A549 treated with ZK216348 at 1 μM for 4 hours (cell line): ENCODE measurements at places on chromosomes 3 and 15. TPM values are rescaled to one million over a fixed set of nuclear protein-coding genes. Genes with fewer than 3 reads are reported as not detected.

TRPM1 gene
- total RNA-seq, result not detected in 5 replicates

SETMAR gene
- 8.0 to 9.8 TPM (median 8.5 TPM) in 5 replicates for total RNA-seq

RTP1 gene
- not detected in 5 replicates for total RNA-seq

PROS1 gene
- 6.8 to 13.9 TPM (median 11.6 TPM) in 5 replicates for total RNA-seq

ACP3 gene
- total RNA-seq, result not detected in 5 replicates

STAC gene
- 2.3 to 3.0 TPM (median 2.7 TPM) in 5 replicates for total RNA-seq

TCF12 gene
- 32.5 to 59.6 TPM (median 43.5 TPM) in 5 replicates for total RNA-seq

APOD gene
- total RNA-seq, result 0.54 to 1.4 TPM (median 0.93 TPM) in 5 replicates

LOXL1 gene
- total RNA-seq, result 0.34 to 1.7 TPM (median 0.55 TPM) in 5 replicates

DET1 gene
- total RNA-seq, result 4.7 to 6.3 TPM (median 5.2 TPM) in 5 replicates

COL7A1 gene
- 93.6 to 227 TPM (median 182 TPM) in 5 replicates for total RNA-seq

CDHR4 gene
- total RNA-seq, result 0.13 to 0.35 TPM (median 0.23 TPM) in 5 replicates

KLHDC8B gene
- total RNA-seq, result 4.4 to 6.3 TPM (median 5.8 TPM) in 5 replicates

LPCAT4 gene
- total RNA-seq, result 36.6 to 70.5 TPM (median 64.0 TPM) in 5 replicates

RASGRP1 gene
- 0.24 to 0.42 TPM (median 0.35 TPM) in 5 replicates for total RNA-seq

PLA2G4D gene
- not detected in 5 replicates for total RNA-seq

CSPG4 gene
- total RNA-seq, result 0.04 to 0.27 TPM (median 0.09 TPM) in 5 replicates
